T-helper 2 cell (primary cell): ENCODE measurements at places on chromosomes 2 and 18.

DNA sequence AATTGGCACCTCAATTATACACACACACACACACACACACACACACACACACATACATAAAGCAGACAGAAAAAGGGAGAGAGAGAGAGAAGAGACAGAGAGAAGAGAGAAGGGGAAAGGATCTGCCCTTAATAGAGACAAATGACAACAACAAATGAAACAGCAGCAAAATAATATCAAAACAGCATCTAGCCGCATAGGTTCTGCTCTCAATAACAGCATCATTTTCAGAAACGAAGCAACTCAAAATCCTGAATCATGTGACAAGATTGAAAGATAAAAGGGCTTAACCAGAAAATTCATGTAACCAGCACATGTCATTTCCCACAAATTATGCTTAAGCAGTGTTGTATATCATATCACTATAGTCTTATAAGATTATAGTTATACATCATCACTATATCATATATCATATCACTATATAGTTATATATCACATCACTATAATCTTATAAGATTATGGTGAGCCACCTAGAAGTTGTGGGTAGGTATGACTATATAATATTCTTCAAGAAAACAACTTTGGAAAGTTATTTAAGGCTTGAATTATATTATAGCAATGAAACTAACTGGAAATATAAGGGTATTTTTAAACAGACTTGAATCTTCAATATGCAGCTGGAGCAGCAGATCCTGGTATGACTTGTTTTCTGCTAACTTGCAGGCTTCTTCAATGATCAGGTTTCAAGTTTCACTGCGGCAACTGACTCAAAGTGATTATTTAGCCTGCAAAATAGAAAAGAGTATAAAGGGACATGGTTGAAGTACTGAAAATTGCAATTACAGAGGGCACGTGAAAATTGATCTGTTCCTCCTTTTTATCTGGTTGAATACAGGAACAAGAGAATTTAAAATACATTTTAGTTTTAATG is 16.1 kb upstream of the VPS54 start:
- no peak for DNase-seq

GRCh38 chr2:237692601-237693290 is 65.4 kb downstream of the LRRFIP1 start:
- DNase-seq, result no peak

DNA sequence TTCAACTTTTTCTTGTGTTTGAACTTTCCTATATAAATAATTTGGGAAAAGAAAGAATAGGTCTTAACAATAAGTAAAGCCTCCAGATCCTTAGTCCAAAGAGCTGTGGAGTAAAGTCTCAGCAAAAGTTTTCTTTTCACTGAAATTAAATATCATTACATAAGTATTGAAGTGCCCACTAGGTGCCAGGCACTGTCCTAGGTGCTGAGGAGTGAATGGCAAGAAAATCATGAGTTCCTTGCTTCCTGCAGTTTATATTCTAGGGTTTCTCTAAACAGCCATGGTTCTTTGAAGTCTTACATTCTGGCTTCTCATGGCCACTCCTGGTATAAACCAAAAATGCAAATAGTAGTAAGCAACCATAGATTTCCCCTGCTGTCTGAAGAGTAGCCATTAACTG is 59.7 kb downstream of the SPP2 start:
- DNase-seq, result no peak

- no peak for DNase-seq
Measured at GRCh38 chr18:34131006-34131405, 93.7 kb downstream of the NOL4 start.

DNA sequence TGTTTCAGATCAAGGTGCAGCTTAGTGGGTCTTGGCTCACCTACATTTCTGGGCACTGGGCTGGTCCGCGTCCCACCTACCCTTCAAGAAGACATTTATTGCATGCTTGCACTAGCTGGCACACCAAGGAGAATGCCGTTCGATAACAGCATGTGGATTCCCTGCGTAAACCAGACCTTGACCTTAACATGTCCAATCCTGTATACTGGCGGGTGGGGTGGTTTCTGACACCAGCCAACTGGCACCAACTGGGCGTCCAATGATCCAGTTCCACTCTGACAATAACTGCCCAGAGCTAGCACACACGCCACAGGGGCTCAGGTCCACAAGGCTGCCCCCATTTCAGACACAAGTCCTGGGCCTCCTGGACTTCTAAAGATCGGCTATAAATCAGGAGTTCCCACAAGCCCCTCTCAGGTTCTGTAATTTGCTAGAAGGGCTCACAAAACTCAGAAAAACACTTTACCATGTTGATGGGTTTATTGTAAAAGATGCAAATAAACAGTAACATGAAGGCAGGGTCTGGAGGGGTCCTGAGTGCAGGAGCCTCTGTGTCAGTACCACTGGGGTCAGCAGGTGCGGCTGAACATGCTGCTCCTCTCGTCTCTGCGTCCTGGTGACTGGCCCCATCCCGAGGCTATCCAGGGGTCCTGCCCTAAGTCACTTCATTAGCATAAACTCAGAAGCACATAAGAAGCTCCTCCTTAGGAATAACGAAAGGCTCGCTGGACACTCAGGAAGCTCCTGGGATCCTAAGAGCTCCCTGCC is 161.8 kb downstream of the HDAC4 start:
- DNase-seq, result no peak

DNA sequence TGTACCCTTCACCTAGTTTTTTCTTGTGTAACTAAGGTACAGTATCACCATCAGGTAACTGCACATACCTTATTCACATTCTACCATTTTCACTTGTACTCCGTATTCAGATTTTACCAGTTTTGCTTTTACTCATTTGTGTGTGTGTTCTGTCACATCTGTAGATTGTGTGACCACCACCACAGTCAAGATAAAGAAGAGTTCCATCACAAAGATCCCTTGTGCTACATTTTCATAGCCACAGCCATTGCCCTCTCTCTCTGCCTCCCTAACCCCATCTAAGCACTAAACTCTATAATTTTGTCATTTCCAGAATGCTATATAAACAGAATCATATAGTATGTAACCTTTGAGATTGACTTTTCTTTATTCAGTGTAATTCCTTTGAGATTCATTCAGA is 23.5 kb downstream of the DIS3L2 start:
- DNase-seq, result no peak

- DNase-seq, result no peak
Measured at GRCh38 chr2:74079522-74080341, 68.0 kb downstream of the BOLA3 start.

DNA sequence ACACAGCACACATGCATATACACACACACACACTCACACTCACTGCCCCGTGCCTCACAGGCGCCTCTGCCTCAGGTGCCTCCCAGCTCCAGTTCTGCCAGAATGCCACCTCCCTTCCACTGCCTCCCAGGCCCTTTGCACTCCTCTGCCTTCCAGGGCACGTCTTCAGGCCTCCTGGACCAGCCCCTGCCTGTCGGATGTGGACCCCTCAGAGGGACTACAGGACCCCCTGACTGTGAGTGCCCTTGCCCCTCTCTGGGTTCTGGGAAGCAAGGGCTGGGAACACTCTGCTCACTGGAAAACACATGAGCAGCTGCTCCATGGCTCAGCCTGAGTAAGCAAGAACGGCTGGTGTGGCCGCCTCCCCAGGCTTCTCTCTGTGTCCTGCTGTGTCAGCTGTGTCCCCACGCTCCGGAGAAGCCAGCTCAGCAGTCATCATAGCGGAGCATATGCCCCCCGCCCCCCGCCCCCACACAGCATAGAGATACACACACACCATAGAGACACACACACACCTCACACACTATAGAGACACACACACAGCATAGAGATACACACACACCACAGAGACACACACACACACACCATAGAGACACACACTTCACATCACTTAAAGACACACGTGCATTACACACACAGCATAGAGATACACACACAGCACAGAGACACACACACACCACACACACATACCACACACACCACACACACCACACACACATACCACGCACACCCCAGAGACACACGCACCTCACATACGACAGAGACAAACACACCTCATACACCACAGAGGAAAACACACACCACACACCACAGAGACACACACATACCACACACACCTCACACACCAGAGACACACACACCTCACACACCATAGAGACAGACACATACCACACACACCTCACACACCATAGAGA is 271.3 kb downstream of the CYRIA start:
- DNase-seq, result no peak

DNA sequence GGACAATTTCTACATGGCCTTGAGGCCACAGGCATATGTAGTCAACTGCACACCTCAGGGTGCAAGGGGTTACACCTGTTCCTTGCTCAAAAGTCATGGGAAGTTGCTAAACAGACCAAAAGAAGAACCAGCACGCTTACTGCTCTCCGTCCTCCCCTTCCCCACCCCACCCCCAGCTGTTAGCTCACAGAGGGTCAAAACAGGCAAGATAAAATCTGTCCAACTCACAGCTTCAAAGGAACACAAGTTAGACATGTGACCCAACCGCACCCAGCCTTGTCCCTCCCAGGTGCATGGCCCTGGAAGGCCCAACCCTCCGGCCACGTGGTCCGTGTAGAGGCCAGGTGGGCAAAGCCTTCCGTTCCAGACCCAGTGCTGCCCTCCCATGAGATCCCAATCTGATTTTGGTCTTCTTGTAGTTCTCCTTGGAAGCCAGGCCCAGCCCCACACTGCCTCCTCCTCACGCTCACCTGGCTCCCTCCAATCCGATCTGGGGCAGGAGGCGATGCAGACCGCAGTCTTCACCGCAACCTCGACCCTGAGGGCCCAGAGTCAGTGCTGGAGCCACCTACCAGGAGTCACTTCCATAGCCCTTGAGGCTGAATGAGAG is 14.5 kb upstream of the ASPRV1 start:
- no peak for DNase-seq

GRCh38 chr2:215425021-215425782 is 10.7 kb downstream of the FN1 start:
- DNase-seq, result no peak

GRCh38 chr18:10660179-10660884 is 134.5 kb downstream of the NAPG start:
- DNase-seq, result no peak

- DNase-seq, result no peak
Measured at GRCh38 chr2:177031438-177032180, 181.0 kb upstream of the HNRNPA3 start.

GRCh38 chr18:57846258-57846657 is 43.1 kb upstream of the ATP8B1 start:
- DNase-seq, result no peak

DNA sequence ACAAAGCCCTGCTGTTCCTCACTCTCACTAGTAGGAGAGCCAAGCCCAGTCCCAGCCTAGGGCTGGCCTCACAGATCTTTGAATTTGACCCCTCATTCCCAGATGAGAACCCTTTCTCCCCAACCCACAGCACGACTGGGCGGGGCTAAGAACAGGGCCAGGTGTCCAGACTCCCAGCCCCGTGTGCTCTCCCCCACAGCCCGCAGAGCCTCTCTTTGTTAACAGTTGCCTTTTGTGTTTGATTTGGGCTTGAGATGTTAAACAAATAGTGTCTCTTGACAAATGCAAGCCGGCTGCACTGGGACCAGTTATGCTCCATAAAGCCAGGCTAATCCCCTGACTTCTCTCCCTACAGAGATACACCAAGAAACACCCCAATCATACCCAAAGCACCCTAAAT is 4.7 kb upstream of the KCNK3 start:
- no peak for DNase-seq

DNA sequence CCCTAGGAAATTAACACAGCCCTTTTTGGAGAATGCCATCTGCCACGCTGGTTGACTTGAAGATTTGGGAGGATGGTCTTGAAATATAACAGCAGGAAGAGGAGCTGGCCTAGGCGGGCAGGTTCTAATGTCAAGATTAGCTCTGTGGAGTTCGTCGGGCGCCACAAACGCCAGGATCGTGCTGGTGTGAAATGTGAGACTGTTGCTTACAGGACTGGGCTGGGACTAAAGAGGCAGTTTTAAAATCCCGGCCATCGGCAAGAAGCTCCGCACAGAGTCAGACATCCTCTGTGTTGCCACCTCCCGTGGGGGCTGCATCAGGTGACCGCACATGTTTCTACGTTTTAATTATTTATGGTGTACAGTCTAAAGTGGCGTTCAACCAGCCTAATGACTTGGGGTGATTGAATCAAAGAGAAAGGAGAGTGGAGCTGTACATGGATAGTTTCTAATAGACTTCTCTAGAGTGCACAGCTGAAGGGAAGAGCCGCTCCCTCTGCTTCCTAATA is 99.4 kb upstream of the BCL11A start:
- DNase-seq, result no peak
